Tibial artery (tissue), 4 donors: ENCODE measurements at places on chromosomes 4 and X.
A peak's percentile ranks its signal among the peaks of the same experiment; 100 is the strongest.

GRCh38 chrX:261167-261918 is 19.8 kb upstream of the PLCXD1 start:
- H3K4me1 ChIP-seq = no peaks in the 10 kb centered on the region
- H3K27ac ChIP-seq = no peak overlapping the region
- DNase-seq = no peak
- H3K4me3 ChIP-seq = no peak overlapping the region
- H3K27me3 ChIP-seq = no peaks in the 10 kb centered on the region

GRCh38 chr4:172740434-172740833 is 428.2 kb upstream of the GALNT7 start:
- H3K36me3 ChIP-seq = no peaks in the 10 kb centered on the region
- DNase-seq = no peak
- H3K4me1 ChIP-seq = no peaks in the 10 kb centered on the region
- H3K27ac ChIP-seq = no peak overlapping the region

GRCh38 chr4:5474756-5475155 is 233.6 kb downstream of the EVC2 start:
- no peaks in the 10 kb centered on the region for H3K4me1 ChIP-seq
- H3K27ac ChIP-seq = no peak overlapping the region
- peak; percentile 35 for DNase-seq
- no peaks in the 10 kb centered on the region for H3K36me3 ChIP-seq
- H3K4me3 ChIP-seq = no peak overlapping the region

- H3K4me1 ChIP-seq = no peaks in the 10 kb centered on the region
- no peaks in the 10 kb centered on the region for H3K36me3 ChIP-seq
- no peak overlapping the region for H3K27ac ChIP-seq
- H3K4me3 ChIP-seq = no peak overlapping the region
- H3K27me3 ChIP-seq = no peaks in the 10 kb centered on the region
- DNase-seq = no peak
Observed at GRCh38 chrX:39409246-39409917, 608.1 kb downstream of the MID1IP1 start.

DNA sequence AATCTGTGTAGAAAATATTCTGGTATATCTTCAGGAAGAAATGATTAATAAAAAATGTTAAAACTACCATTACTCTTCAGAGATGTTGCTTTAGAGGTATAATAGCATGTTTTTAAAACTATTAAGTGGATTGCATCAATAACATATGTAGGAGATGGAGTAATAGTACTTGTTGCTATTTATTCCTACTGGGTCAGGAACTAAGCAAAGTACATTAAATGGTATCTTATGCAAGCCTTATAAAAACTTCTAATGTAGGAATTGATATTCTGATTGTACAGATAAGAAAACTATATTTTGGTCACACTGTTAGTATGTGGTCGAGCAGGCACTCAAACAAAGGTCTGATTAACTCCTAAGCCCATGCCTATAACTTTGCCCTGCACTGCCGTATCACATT is 31.4 kb upstream of the PDLIM5 start:
- H3K4me3 ChIP-seq = no peak overlapping the region
- no peak overlapping the region for H3K27ac ChIP-seq
- peaks cover 14% of the 10 kb centered on the region for H3K4me1 ChIP-seq
- H3K27me3 ChIP-seq = no peaks in the 10 kb centered on the region

DNA sequence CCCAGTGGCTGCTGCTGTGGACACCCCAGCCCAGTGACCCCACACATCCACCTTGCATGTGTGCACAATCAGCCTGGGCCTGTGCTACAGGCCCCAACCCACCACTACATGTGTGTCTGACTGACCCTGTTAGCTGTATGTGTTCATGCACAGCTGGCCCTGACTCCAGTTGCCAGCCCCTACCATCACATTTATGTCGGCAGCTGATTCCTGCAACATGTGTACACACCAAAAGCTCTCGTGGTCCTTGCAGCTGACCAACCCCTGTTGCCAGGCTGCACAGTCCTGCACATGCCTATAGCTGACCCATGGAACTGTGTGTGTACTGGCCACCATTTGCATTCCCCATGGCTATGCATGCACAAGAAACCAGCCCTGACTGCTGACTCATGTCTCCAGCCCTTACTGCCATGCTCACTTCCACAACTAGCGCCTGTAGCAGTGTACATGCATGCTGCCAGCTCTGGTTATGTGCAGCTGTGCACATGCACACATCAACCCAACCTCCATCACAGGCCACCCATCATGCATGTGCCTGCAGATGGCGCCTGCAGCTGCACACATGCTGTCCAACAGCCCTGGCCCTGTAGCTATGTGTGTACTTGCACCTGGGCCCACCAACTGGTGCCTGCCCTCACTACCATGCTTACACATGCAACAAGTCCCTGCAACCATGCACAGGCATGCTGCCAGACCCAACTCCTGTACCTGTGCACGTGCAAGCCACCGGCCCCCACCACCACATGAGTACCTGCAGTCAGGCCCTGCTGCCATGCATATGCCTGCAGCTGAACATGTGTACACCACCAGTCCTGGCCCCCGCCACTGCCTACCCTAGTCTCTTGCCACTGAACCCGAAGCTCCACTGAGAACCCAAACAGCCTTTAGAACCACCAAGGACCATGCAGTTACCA is 28.1 kb downstream of the SMIM10L2A start:
- H3K4me3 ChIP-seq = no peak overlapping the region
- no peak for DNase-seq
- H3K4me1 ChIP-seq = no peaks in the 10 kb centered on the region

GRCh38 chrX:3044671-3045070 is 3.4 kb downstream of the ARSF start:
- H3K36me3 ChIP-seq = no peaks in the 10 kb centered on the region
- H3K4me3 ChIP-seq = no peak overlapping the region
- H3K27ac ChIP-seq = no peak overlapping the region
- no peak for DNase-seq
- no peaks in the 10 kb centered on the region for H3K27me3 ChIP-seq

DNA sequence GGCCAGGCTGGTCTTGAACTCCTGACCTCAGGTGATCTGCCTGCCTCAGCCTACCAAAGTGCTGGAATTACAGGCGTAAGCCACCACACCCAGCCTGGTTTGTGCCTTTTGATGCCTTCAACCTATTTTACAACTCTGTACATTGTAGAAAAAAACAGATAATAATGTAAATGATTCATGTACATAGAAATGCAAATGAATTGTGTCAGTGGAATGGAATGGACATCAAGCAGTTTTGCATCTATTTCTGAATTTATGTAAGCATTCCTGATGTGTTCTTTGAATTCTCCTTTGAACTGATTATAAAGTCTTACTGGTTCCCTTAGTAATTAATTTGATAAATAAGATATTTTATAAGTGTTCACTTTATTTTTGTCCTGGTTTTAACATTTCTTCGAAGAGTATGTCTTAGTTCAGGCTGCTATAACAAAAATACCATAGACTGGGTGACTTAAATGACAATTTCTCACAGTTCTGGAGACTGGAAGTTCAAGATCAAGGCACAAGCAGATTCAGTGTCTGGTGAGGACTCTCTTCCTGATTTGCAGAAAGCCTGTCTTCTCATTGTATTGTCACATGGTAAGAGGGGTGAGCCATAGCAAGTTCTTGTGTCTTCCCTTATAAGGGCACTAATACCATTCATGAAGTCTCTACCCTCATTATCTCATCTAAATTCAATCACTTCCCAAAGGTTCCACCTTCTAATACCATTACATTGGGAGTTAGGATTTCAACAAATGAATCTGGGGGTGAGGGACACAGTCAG is 162.2 kb upstream of the S100G start:
- DNase-seq = no peak
- H3K4me3 ChIP-seq = no peak overlapping the region

DNA sequence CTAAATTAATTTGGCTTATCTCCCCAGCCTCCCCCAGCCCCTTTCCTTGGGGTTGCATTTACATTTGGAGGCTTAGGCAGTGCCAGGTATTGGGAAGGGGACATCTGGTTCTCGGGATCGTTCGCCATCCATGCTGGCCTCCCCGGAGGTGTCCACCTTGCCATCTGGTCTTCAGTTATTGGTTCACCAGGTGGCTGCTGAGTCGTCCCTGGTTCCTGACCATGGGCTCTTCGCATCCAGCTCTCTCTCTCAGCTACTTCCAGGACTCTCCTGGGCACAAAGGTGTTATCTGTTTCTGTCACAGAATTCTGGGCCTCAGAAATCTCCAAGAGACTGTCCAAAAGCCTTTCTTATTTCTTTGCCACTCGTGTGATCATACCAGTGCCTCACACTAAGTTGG is 75.4 kb upstream of the SCOC start:
- H3K36me3 ChIP-seq = no peaks in the 10 kb centered on the region
- H3K4me3 ChIP-seq = no peak overlapping the region
- no peak for DNase-seq
- no peaks in the 10 kb centered on the region for H3K4me1 ChIP-seq
- no peak overlapping the region for H3K27ac ChIP-seq

DNA sequence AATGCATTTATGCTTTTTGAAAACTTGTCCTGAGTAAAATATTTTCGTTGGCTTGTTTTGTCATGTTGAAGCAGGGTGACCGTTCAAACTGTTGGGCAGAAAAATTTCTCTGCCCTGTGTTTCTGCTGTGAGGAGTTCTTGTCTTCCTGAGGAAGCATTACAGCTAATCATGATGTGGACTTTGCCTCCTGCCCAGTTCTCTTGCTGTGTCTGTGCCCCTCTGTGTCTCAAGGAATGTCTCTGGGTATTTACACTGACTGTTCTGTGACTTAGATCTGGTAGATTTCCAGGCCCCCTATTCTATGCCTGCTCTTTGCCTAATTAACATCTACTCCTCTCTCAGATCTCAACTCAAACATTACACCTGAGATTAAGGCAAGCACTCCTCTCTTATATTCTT is 30.4 kb upstream of the RPL34 start:
- no peaks in the 10 kb centered on the region for H3K27me3 ChIP-seq
- H3K4me1 ChIP-seq = no peaks in the 10 kb centered on the region
- H3K27ac ChIP-seq = no peak overlapping the region
- DNase-seq = no peak
- H3K4me3 ChIP-seq = no peak overlapping the region
- H3K36me3 ChIP-seq = peaks cover 7% of the 10 kb centered on the region

DNA sequence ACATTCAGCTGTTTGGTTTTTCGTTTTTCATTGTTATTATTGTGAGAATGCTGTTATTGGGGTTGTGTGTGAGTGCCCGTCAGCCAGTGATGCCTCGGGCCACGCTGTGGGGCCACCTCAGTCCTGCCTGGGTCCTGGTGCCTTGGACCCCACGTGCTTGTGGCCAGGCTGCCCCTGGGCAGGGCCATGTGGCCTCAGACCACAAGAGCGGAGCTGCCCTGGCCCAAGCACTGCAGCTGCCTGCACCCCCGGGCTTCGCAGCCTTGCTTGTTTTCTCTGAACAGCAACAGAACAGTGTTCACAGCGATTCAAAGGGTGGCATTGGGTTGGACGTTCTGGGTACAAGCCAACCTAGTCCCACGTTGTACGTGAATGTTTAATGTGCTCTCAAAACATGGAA is 56.9 kb downstream of the CPLX1 start:
- no peak overlapping the region for H3K27ac ChIP-seq
- H3K4me3 ChIP-seq = no peak overlapping the region
- no peak for DNase-seq
- no peaks in the 10 kb centered on the region for H3K27me3 ChIP-seq
- H3K36me3 ChIP-seq = peaks cover 96% of the 10 kb centered on the region

- H3K27me3 ChIP-seq = no peaks in the 10 kb centered on the region
- H3K4me1 ChIP-seq = no peaks in the 10 kb centered on the region
- no peaks in the 10 kb centered on the region for H3K36me3 ChIP-seq
- H3K27ac ChIP-seq = no peak overlapping the region
- DNase-seq = no peak
- no peak overlapping the region for H3K4me3 ChIP-seq
Observed at GRCh38 chrX:72366178-72366577, 60.5 kb upstream of the CITED1 start.

DNA sequence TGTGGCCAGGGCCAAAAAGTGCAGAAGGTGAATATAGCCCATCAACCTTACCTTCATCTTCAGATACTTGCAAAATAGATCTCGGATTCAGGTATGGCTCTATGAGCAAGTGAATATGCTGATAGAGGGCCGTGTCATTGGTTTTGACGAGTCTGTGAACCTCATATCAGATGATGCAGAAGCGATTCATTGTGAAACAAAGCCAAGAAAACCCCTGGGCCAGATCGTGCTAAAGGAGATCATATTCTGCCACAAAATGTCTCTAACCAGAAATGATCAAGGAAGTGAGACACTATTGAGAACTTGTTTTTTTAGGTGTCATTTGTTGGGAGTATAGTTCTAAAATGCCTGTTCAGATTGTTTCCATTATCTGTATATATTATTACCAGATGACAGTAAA is 48.3 kb downstream of the PDK3 start:
- H3K27me3 ChIP-seq = no peaks in the 10 kb centered on the region
- no peak for DNase-seq
- H3K4me3 ChIP-seq = no peak overlapping the region
- H3K4me1 ChIP-seq = no peaks in the 10 kb centered on the region

- DNase-seq = no peak
- H3K4me1 ChIP-seq = peaks cover 12% of the 10 kb centered on the region
- peak overlapping the region; percentile 57 for H3K27ac ChIP-seq
- H3K27me3 ChIP-seq = no peaks in the 10 kb centered on the region
Observed at GRCh38 chr4:169062897-169063244, 52.8 kb upstream of the CBR4 start.

DNA sequence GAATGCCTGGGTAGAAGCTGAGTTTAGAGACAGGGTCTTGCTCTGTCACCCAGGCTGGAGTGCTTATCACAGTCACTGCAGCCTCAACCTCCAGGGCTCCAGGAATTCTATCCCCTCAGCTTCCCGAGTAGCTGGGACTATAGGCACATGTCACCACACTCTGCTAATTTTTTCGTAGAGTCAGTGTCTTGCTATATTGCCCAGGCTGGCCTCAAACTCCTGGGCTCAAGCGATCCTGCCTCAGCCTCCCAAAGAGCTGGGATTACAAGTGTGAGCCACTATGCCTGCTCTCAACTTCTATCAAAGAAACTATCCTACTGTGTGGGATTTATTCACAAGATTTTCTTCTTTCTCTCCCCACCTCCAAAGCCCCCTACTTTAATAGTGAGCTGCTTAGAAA is 15.7 kb downstream of the MAPK10 start:
- no peak overlapping the region for H3K4me3 ChIP-seq
- no peaks in the 10 kb centered on the region for H3K4me1 ChIP-seq
- no peak overlapping the region for H3K27ac ChIP-seq

DNA sequence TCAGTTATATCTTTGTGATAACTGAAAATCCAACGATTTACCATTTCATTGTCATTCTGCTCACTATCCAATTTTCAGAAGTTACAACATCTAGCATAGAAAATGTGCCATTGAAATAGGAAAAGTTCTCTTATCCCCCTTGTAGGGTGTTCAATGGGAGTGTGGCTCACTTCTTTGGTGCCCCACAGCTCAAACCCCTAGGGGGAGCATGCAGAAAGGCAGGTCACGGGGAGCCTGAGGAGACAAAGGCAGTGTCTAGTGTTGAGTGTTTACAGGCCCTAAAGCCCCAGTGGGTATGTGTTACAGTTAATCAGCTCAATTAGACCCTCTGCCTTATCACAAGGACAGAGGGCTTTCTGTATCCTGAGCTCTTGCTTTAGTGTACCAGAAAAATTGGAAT is 243.4 kb upstream of the GRID2 start:
- no peak overlapping the region for H3K4me3 ChIP-seq
- H3K27ac ChIP-seq = no peak overlapping the region
- H3K4me1 ChIP-seq = no peaks in the 10 kb centered on the region
- no peak for DNase-seq

GRCh38 chr4:163768014-163768413 is 273.5 kb downstream of the TMA16 start:
- no peaks in the 10 kb centered on the region for H3K4me1 ChIP-seq
- no peak overlapping the region for H3K4me3 ChIP-seq
- DNase-seq = no peak
- no peaks in the 10 kb centered on the region for H3K36me3 ChIP-seq
- H3K27ac ChIP-seq = no peak overlapping the region

GRCh38 chr4:121898150-121898549 is 27.9 kb upstream of the BBS7 start:
- DNase-seq = no peak
- no peaks in the 10 kb centered on the region for H3K27me3 ChIP-seq
- no peak overlapping the region for H3K4me3 ChIP-seq
- H3K4me1 ChIP-seq = no peaks in the 10 kb centered on the region
- H3K27ac ChIP-seq = no peak overlapping the region
